Right renal cortex interstitium (tissue), 3 donors: ENCODE measurements at places on chromosomes 4 and X. TPM values are rescaled to one million over a fixed set of nuclear protein-coding genes. Genes with fewer than 3 reads are reported as not detected.

- DNase-seq, result no peak
Observed at GRCh38 chr4:108391701-108392455, 223.1 kb upstream of the LEF1 start.

GRCh38 chrX:103254171-103254824, 657 bp downstream of the TCEAL8 start:
- DNase-seq, result no peak

- no peak for DNase-seq
Observed at GRCh38 chr4:68447201-68447600, at the start of gene TMPRSS11E. TMPRSS11E (plus strand) TSS chr4:68447463; CDS start chr4:68447513, 50 bp downstream.

- no peak for DNase-seq
Observed at GRCh38 chr4:38371391-38371851, 292.6 kb upstream of the KLF3 start.

DNA sequence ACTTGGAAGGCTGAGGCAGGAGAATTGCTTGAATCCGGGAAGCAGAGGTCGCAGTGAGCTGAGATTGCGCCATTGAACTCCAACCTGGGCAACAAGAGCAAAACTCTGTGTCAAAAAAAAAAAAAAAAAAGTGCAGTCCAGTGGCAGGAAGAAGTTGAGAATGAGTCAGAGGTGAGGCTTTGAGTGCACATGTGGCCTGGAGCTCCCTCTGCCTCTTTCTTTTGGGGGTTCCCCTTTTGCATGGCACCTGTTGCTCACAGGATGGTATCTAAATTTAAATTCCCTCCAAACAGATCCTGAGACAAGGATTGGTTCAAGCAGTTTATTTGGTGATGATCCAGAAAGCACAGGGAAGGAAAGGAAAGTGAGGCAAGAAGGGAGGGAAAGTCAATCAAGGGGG, 151.4 kb upstream of the STX18 start:
- DNase-seq, result no peak

GRCh38 chr4:172578712-172579111, 589.9 kb upstream of the GALNT7 start:
- no peak for DNase-seq

- no peak for DNase-seq
Observed at GRCh38 chrX:68646421-68646820, 1.0 kb upstream of the STARD8 start.

- peak; percentile 45 for DNase-seq
Observed at GRCh38 chr4:147518846-147519767, 38.2 kb downstream of the EDNRA start.

Gene GPRASP1
- 8.8 TPM for polyA plus RNA-seq

Gene CT45A5
- not detected for polyA plus RNA-seq

Gene AREG
- polyA plus RNA-seq, result 0.12 TPM
